Activated CD4-positive, alpha-beta T cell treated with anti-CD3 and anti-CD28 coated beads, Interleukin-2, amount 50 U/mL, for 48 hours (primary cell): ENCODE measurements at places on chromosomes 11 and 22.
A peak's percentile ranks its signal among the peaks of the same experiment; 100 is the strongest.

DNA sequence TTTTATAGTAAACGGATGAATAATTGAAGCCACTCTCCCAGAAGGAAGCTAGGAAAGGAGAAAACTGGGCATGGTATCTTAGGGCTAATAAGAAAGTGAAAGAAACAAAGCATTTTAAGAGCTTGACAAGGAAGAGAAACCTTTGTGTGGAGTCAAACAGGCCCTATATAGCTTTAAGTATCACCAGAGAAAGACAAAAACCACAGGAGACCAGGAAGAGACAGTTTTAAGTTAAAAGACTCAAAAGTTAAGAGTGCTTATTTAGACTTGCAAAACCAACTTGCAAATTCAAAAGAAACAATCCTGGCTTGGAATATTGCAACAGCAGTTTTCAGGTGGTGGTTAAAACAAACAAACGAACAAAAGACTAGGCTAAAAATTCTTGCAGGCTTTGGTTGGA lies 3.4 kb downstream of the PAK1 start:
- no peak for DNase-seq

GRCh38 chr11:133984828-133985227 lies 28.1 kb upstream of the IGSF9B start:
- DNase-seq: no peak

- DNase-seq: no peak
Measured at GRCh38 chr22:47452184-47452583, 689.7 kb downstream of the TBC1D22A start.

DNA sequence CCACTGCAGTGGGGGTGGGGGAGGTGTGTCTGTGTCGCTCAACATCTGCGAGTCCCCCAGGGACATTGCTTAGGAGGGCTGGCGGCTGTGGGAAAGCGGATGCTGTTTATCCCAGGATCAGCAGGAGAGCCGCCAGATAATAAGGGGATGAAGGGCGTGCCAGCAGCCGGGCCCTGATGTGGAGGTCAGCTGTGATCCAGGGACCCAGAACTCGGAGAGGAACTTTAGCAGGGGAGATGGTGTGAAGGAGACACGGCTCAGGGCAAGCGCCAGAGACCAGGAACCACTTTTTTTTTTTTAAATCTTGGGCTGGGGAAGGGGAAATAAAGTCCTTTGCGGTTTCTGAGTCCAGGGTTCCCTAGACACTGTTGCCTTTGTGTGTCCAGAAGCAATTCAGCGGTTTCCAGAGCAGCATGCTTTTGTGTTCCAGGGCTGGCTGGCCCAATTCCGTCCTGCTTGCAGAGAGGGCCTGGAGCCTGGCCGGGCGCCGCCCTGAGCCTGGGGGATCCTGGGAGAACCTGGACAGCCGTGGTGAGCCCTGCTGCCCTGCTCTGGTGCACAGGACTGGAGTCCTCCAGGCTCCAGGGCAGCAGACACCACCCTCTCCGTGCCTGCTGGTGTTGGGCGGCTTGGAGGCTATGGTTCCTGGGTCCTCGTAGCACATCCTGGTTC lies at the start of gene GRAMD4:
Gene GRAMD4, plus strand, starts transcription at position 557 of the 672 bp plus-strand sequence. CDS start 6,414 bp downstream, outside the sequence.
- DNase-seq: no peak

- DNase-seq: no peak
Measured at GRCh38 chr22:17269607-17270261, 50.5 kb upstream of the ADA2 start.

DNA sequence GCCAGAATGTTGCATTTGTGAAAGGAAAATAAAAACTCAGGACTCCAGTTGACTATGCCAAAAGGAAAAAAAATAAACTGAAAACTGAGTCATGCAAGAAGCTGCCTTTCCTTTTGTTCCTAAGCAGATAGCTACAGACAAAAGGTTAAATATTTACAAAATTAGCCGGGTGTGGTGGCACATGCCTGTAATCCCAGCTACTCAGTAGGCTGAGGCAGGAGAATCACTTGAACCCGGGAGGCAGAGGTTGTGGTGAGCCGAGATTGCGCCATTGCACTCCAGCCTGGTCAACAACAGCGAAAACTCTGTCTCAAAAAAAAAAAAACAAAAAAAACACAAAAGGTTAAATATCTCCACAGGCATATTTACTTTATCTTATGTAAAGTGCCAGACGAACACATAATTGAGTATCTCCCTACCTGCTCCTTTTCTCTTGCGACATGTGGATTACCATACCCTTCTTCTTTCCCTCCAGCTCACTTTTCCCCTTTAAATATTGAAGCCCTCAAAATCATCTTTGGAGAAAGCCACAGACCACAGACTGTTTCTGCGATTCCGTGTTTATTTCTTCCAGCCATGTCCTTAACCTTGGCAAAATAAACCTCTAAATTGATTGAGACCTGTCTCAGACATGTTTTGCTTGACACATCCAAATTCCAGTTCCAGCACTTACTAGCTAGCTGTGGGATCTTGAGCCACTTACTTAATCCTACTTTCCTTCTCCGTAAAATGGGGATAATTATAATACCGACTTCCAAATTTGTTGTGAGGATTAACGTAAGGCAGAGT lies 2.3 kb upstream of the SMPD1 start:
- DNase-seq: no peak

GRCh38 chr22:38706101-38706900 lies 557 bp downstream of the GTPBP1 start:
- peak; percentile 41 for DNase-seq

DNA sequence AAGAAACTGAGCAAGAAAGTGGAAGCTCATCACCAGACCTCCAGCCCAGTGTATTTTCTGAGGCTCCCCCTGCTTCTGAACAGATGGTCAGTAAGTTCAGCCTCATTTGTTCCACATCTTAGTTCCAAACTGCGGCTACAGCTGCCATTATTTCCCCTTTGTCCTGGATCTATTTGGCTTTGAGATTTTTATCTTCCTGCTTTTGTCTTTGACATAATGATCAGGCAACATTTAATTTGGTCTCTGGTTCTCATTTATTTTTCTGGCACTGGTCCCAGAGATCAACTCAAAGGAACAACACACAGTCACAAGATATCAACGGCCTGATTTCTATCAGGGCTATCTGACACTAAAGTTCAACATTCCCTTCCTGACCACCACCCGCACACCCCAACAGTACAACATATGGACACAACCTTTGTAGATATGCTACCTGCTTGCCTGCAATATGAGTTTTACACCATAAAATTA lies 137.5 kb downstream of the FAM76B start:
- no peak for DNase-seq

DNA sequence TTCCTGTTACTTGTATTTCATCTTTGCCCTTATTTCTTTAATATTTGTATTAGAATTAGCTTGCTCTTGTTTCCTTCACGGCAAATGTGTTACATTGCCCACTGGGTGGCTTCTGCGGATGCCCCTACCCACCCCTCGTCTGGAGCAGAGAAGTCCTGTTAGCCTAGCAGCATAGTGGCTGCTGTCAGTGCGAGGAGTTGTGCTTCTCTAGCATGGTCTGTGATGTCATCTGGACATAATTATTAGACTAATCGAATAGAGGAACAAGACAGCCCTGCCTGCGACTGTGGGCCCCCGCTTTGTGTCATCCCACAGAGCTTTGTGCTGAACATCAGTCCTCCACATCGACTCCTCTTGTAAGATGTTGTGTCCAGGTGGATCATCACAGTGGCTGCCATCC lies 74.5 kb downstream of the PPP6R3 start:
- DNase-seq: no peak

DNA sequence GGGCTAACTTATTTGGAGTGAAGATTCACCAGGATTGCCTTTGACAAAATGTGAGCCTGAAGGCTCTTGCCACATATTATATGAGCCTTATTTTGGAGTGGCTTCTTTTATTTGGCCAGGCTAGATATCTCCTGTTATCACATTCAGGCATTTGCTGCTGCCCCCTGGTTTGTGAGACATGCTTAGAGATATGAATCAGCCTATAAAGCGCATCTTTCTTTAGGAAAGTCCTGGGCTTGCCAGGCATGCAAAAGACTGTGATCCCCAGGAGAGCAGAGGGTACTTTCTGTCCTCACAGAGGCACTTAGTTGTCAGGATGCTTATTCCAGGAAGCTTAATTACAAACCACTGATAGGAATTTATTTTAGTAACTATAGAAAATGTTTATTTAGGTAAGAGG lies 333.3 kb downstream of the FAT3 start:
- no peak for DNase-seq

- no peak for DNase-seq
Measured at GRCh38 chr11:69180726-69181125, 25.0 kb downstream of the SMIM38 start.

GRCh38 chr11:123407130-123407995 lies 22.7 kb upstream of the GRAMD1B start:
- peak; percentile 54 for DNase-seq

DNA sequence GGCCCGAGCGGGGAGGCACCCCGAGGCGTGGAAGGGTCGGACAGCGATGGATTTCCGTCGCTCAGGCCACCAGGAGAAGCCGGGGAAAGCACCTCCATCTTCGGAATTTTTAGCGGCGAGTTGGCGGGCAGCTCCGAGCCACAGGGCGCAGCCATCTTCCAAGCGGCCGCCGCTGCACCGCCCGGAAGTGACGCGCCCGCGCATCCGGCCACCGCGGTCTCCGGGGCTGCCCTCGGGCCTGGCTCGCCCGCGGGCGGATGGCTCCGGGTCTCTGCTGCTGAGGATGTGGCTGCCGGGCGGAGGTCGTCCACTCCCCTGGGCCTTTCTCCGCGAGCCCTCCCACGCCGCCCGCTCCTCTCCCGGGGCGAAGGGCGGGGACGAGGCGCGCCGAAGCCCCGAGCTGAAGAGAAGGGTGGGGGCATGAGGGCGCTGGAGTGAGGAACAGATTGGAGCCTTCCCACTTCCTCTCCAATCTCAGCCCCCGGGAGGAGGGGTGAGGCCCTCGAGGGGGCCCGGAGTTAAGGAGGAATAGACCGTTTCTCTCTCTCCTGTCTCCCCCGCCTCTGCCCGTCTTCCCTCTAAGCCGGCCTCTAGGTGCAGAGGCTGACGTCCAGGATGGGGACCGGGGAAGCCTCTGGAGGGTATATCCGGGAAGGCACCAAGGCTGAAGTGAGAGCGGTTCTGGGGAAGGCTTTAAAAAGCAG lies at the start of gene MSANTD2:
Gene MSANTD2, minus strand, starts transcription at position 181 of the 704 bp plus-strand sequence. Its CDS starts 26 bp downstream, at position 155.
- DNase-seq: peak; percentile 84

GRCh38 chr11:122138744-122139594 lies 23.0 kb upstream of the BLID start:
- DNase-seq: no peak

DNA sequence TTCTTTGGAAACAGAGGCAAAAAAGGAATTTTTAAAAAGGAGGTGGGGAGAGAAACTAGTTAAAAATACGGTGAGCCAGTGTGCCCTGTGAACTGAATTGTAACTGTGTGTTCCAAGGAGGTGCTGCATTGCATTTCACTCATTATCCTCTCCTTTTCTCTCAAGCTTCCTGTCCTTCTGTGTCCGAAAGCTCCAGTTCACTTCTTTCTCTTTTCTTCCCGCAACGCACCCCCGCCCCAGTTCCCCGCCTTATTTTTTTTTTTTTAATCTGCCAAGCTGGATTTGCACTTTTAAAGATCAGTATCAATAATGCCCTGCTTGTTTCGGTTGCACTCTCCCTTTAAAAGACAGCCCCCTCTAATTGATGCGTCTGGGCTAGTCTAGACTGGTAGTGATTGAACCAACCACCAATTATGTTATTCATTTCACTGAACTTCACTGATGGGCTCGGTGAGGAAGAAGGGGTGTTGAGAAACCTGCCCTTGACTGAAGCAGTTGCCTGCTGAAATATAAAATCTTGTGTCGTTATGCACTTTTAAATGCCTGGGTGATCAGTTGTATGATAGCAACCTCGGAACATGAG lies 18.5 kb downstream of the BLID start:
- no peak for DNase-seq

DNA sequence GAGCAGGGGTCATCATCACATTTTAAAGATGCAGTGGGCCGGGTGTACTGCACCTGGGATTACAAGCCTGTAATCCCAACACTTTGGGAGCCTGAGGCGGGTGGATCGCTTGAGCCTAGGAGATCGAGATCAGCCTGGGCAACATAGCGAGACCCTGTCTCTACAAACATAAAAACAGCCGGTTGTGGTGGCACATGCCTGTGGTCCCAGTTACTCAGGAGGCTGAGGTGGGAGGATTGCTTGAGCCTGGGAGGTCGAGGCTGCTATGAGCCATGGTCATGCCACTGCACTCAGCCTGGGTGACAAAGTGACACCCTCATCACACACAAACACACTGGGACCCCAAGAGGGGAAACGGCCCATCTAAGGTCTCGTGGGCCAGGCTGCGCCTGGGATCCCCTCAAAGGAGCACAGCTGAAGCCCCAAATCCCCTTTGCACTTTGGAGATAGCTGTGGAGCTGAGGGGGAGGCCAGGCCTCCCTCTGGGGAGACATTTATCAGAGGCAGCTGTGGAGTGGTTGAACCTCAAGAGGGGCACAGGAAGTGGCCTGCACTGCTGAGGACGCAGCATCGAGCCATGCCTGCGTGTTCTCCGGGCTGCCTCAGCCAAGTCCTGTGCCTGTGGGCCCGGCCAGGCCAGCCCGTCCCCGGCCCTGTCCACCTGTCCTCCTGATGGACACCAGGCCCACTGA lies 27.5 kb downstream of the OSBPL5 start:
- DNase-seq: no peak

GRCh38 chr11:84564180-84564866 lies 1062.8 kb downstream of the DLG2 start:
- peak; percentile 25 for DNase-seq

- no peak for DNase-seq
Measured at GRCh38 chr11:76321340-76321739, 59.6 kb downstream of the THAP12 start.

DNA sequence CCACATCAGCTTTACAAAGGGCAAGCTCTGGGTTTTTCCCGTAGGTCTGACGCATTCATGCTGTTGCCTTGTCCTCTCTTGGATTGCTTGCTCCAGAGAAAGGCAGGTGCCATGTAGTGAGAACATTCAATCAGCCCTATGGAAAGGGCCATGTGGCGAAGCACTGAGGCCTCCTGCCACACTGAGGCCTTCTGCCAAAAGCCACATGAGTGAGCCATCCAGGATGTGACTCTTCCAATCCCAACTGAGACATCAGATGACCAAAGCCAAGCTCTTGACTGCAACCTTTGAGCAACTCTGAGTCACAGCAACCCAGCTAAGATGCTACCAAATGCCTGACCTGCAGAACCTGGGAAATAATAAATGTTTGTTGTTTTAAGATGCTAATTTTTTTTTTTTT lies 9.0 kb upstream of the PANX3 start:
- no peak for DNase-seq
